Bronchial smooth muscle cell (primary cell): ENCODE measurements at places on chromosomes 16 and 17. TPM values are rescaled to one million over a fixed set of nuclear protein-coding genes. Genes with fewer than 3 reads are reported as not detected.

NPIPB4 gene
- total RNA-seq: 18.6 and 19.1 TPM in 2 replicates

GUCY2D gene
- under 0.01 and 0.09 TPM in 2 replicates for total RNA-seq

RDM1 gene
- 0.16 TPM in 1 of 2 replicates, not detected in the other for total RNA-seq

MT1G gene
- not detected in 2 replicates for total RNA-seq

ENPP7 gene
- not detected in 2 replicates for total RNA-seq

ATP2A3 gene
- total RNA-seq: 3.8 and 5.9 TPM in 2 replicates

UMOD gene
- not detected in 2 replicates for total RNA-seq

OR4D1 gene
- total RNA-seq: not detected in 2 replicates

KRT36 gene
- not detected in 2 replicates for total RNA-seq

SHBG gene
- 0.26 and 0.47 TPM in 2 replicates for total RNA-seq

SENP3 gene
- total RNA-seq: 51.1 and 54.5 TPM in 2 replicates

VPS25 gene
- total RNA-seq: 46.5 and 50.2 TPM in 2 replicates

ACSF3 gene
- 20.3 and 23.5 TPM in 2 replicates for total RNA-seq

CRISPLD2 gene
- 2.7 and 3.1 TPM in 2 replicates for total RNA-seq

MTSS2 gene
- 7.9 and 13.6 TPM in 2 replicates for total RNA-seq
